ENCODE measurements at places on chromosomes 12 and 14.

GRCh38 chr12:3725388-3726115, 27.4 kb downstream of the CRACR2A start:
- peak; percentile 65 for DNase-seq

DNA sequence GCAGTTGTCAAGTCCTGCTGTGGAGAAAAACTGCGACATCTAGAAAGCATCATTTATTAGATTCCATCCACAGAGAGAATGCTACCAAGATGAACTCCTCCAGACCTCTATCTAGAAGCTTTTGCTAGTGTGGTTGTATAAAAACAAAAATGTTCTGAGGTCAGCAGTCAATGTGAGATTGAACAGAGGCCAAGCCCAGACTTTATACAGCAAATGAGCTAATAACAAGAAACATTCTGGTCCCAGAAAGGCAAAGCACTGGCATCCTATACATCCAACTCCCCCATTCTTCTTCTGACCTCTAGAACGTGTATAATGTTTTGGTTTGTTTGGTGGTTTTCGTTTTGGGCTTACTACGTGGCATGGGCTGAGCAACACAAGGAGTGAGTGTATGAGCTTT, 26.7 kb upstream of the RIN3 start:
- DNase-seq: peak; percentile 33

DNA sequence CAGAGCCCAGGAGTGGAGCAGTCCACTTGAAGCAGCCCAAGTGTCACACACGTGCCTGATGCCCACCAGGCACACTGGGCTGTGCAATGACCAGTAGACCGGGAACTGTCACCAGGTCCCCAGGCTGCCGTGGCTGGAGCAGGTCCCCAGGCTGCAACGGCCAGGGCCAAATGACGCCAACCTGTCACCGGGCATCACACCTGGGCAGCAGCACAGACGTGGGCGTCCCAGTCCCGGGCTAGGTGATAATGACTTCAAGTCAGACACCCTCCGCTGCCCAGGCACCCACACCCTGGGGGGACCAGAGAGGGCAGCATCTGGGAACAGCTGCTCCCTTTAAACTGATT, 30.6 kb upstream of the MMP17 start:
- no peak for DNase-seq

DNA sequence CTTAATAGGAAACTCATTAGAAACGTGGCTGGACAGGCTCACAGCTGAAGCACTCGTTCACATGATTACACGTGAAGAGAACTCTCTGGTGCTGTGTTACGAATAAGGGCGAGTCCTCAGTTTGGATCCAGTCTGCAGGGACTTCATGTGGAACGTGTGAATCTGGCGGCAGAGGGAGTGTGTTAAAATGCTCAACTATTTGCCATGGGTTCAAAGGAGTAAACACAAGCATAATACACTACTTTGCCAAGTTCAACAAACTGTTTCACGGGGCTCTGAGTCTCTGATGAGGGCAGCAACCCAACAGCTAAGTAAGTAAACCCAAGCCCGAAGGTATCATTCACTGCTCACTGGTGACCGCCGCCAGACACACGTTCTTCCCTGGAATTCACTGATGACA, 42.4 kb downstream of the NUAK1 start:
- DNase-seq: no peak

DNA sequence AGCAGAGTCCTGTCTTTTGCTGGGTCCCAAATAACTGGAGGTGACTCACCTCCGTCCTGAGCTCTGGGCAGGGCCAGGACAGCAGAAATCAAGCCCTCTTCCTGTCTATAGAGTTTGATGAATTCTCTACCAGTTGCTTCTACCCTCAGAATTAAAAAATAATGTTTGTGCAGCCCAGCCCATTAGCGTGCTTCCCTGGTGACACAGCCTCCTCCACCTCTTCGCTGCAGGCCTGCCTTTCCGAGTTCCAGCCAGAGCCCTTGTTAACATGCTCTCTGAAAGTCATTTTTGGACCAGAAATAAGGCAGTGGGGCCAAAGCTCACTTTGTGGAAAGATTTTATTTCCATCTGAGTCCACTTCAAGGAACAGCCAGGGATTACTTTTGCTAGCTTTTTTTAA, 94.0 kb downstream of the TBX5 start:
- DNase-seq: peak; percentile 5

GRCh38 chr14:64005822-64006221, 153.0 kb downstream of the SYNE2 start:
- no peak for DNase-seq

GRCh38 chr14:62206456-62206855, 444.2 kb downstream of the SNAPC1 start:
- DNase-seq: peak; percentile 35

- no peak for DNase-seq
Measured at GRCh38 chr12:82555699-82556098, 131.0 kb upstream of the TMTC2 start.

- DNase-seq: no peak
Measured at GRCh38 chr14:105356927-105357326, 41.4 kb upstream of the TEX22 start.

DNA sequence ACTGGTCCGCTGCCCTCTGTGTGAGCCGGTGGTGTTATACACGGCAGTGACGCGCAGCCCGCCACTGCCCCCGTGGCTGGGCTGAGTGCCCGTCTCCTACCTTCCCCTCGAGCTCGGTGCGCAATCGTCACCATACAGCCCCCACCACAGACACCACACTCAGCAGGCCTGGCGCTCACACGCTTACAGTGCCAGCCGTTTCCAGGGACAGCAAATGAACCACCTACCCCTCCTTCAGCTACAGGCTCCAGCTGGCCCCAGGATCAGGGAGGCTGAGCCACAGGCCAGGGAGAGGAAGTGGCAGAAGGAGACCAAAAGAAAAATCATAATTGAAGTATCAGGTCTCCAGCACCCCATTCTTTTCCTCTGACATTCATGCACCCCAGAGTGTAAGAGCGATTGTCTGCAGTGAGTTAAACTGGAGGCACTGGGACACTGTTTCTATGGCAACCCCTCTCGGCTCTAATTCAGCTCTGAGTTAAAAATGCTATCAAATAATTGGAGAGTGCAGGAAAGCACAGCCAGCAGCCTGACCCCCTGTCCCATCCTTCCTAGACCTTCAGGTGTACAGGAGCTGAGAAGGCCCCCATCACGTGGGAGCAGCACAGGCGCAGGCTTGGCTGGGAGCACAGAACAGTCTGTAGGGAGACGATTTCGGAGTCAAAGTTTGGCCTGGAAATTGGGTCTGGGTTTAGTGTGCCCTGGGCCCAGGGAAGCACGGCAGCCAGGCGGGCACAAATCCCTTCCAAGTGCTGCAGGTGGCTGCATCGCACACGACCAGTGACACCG, 18.0 kb downstream of the LRTM2 start:
- DNase-seq: no peak
